ENCODE measurements at places on chromosomes 5 and 9.

GRCh38 chr9:117411547-117411946 is 3.3 kb downstream of the ASTN2 start:
- no peak for DNase-seq

- DNase-seq: no peak
These were observed 54.2 kb upstream of the BASP1 start for GRCh38 chr5:17163221-17163620.

- DNase-seq: no peak
These were observed 59.8 kb upstream of the C5orf63 start for GRCh38 chr5:127133071-127133470.

DNA sequence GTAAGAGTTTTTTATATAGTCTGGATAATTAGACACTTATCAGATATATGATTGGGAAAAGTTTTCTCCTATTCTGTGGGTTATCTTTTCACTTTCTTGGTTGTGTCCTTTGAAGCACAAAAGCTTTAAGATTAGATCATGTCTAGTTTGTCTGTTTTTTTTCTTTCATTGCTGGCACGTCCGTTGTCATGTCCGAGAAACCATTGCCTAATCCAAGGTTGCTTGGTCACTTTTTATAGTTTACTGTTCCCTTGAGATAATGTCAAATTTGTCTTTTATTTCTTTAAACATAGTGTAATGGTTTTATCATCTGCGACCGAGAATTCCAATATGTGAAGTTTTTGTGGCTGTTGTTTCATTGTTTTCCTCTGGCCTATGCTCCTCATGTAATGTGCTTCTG is 28.8 kb downstream of the GARNL3 start:
- no peak for DNase-seq

GRCh38 chr5:33371660-33372059 is 69.1 kb upstream of the TARS1 start:
- DNase-seq: no peak

DNA sequence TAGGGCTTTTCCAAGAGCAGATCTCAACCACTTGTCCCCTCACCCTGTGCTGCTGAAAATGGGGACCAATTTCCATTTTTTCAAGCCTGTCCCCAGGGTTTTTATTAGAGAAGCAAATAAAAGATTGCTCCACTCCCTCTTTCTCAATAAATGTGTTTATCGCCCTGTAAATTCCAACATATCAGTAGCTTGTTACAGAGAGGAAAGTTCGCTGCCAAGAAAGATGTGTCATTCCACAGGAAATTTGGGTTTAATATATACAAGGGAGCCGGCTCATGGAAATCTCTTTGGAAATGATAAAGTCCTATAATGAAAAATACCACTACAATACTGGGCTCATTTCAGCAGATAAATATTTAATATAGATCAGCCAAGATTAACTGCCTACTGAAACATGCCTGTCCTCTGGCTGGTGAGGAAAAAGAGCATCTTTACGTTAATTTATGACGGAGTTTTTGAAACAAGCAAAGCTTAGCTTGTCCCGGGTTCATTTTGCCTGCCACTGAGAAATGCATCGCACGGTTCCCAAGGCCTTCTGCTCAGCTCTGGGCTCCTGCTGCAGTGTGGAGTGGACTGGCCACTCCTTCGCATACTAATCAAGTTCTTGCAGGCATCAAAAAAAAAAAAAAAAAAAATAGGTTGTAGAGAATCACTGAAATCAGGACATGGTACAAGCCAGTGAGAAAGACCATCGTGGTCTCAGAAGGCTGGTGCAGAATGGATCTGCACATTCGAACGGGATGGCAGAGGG is 84.5 kb downstream of the BRINP1 start:
- no peak for DNase-seq

DNA sequence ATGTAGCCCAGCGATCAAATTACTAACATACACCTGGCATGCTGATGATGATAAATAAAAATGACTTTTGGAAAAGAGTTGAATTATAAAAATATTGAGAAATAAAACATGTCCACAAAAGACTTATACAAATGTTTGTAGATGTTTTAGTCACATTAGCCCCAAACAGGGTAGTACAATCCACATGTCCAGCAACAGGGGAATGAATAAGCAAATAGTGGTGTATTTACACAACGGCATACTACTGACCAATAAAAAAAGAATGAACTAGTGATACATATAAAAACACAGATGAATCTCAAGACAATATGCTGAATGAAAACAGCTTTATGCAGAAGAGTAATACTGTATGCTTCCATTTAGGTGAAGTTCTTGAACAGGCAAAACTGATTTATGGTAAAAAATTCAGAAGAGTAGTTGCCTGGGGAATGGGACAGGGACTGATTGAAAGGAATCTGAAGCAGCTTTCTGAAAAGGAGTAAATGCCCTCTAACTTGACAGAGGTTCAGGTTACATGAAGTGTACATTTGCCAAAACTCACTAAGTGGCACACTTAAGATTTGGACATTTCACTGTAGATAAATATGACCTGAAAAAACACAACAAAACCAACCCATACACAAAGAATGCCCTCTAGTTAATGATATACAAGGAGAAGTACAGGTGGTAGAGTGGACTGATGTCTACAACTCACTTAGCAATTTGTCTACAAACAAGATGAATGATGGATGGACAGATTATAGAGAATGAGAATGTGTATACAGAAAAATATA is 35.4 kb downstream of the ACTL7A start:
- no peak for DNase-seq

- DNase-seq: no peak
These were observed 34.8 kb upstream of the PANK3 start for GRCh38 chr5:168613996-168614395.
